Cardiac ventricle fibroblast (primary cell): ENCODE measurements at places on chromosomes 13 and 19. TPM values are rescaled to one million over a fixed set of nuclear protein-coding genes. Genes with fewer than 3 reads are reported as not detected.

CTXN1 gene
- total RNA-seq, result 0.59 and 2.4 TPM in 2 replicates

PTPRH gene
- 1.8 and 5.5 TPM in 2 replicates for total RNA-seq

TNFSF9 gene
- 0.20 and 1.1 TPM in 2 replicates for total RNA-seq

ALKBH7 gene
- 54.0 and 61.2 TPM in 2 replicates for total RNA-seq

HIF3A gene
- total RNA-seq, result 12.2 and 32.0 TPM in 2 replicates
